Fibroblast of lung (primary cell): ENCODE measurements at places on chromosomes 11 and 22. TPM values are rescaled to one million over a fixed set of nuclear protein-coding genes. Genes with fewer than 3 reads are reported as not detected.

The TSKU gene
- 5.0 and 5.1 TPM in 2 replicates for total RNA-seq

The TNNT3 gene
- total RNA-seq: 0.26 TPM in 1 of 2 replicates, not detected in the other

The SMDT1 gene
- 4.9 and 9.1 TPM in 2 replicates for total RNA-seq

The HTR3B gene
- total RNA-seq: not detected in 2 replicates
